D721Med (cell line): ENCODE measurements at places on chromosomes 2 and 18.

DNA sequence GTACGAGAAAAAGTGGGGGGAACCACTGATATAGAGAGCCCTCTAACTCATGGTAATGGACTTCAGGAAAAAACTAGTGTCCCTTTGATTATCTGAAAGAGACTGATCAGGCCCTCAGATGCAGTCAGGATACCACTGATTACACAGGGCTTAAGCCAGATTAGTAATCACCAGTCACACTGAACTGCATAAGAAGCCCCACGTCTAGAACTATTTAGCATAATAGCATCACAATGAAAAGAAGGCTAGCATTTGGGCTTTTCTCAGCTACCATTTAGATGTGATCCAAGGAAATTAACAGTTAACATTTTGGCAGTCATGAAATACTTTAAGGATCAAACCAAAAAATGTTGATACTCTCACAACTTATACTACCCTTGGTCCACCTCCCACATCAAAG, 813.1 kb upstream of the POU3F3 start:
- no peak for DNase-seq

DNA sequence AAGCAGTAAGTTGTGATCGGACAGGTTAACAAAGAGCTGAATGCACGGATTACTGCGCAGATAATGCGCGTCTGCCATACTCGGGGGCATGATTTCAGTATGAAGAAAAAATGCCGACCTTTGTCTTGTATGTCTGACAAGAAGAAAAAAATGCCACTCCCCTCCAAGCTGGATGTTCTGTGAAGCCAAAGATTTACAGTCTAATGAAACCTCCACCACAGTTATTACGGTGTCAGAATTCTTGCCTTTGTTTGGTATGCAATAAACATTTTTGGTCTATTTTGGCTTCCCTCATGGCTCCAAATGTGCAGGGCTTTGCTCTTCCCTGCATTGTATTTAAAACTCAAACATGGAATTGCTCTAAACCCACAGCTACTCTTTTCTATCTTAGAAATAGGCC, 72.2 kb upstream of the THUMPD2 start:
- no peak for DNase-seq

- DNase-seq, result no peak
Measured at GRCh38 chr18:3420919-3421279, 29.1 kb upstream of the TGIF1 start.

- DNase-seq, result no peak
Measured at GRCh38 chr18:13471971-13472628, 253.5 kb downstream of the LDLRAD4 start.

GRCh38 chr2:7738596-7738995, 821.4 kb downstream of the RNF144A start:
- no peak for DNase-seq

- peak; percentile 75 for DNase-seq
Measured at GRCh38 chr18:37778417-37779165, 213.0 kb upstream of the CELF4 start.

- DNase-seq, result no peak
Measured at GRCh38 chr2:72894514-72894913, 7.3 kb downstream of the SPR start.

GRCh38 chr2:121151311-121152109, 133.5 kb downstream of the TFCP2L1 start:
- no peak for DNase-seq

DNA sequence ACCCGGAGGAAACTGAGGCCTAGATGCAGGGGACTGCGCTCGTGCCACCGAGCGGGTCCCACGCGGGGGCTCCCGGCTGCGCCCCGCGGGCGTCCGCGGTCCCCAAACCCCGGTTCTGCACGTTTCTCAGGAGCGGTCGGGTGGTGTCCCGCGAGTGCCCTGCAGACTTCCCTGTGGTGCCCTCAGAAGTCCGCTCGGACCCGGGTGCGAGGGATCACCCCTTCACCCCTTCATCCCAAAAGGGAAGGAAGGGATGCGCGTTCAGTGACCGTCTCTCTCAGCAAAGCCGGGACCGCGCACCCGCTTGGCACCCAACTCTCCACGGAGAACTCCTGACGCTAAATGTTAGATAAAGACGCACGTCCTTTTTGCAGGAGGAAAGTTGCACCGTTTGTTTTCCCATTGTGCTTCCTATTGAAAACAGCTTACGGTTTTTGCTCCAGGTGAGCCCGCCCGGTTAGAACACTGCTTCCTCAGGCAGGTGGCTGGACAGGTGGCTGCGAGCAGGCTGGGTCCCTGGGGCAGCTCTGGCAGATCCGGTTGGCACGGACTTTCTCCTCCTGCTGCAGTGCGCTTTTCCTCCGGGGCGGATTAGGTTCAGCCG, 779 bp downstream of the DGKD start:
- no peak for DNase-seq
